ENCODE measurements at places on chromosomes 5 and 9. TPM values are rescaled to one million over a fixed set of nuclear protein-coding genes. Genes with fewer than 3 reads are reported as not detected.

CARTPT gene
- total RNA-seq, result not detected

ZFP2 gene
- total RNA-seq, result 0.27 TPM

FOXD4L3 gene
- not detected for total RNA-seq

SFXN1 gene
- 298 TPM for total RNA-seq

ANKRD31 gene
- 0.33 TPM for total RNA-seq

STING1 gene
- 344 TPM for total RNA-seq

ZNF879 gene
- 2.4 TPM for total RNA-seq

SLC36A3 gene
- total RNA-seq, result not detected

PCDHB13 gene
- not detected for total RNA-seq

NR6A1 gene
- total RNA-seq, result 0.83 TPM

DCAF12 gene
- 32.5 TPM for total RNA-seq

SHISAL2B gene
- not detected for total RNA-seq

GRCh38 chr5:82276800-82277612, 1.1 kb downstream of the RPS23 start:
- H3K4me1 ChIP-seq, result peaks cover 59% of the 10 kb centered on the region
- H3K36me3 ChIP-seq, result peaks cover 54% of the 10 kb centered on the region
- no peak for DNase-seq
- peak overlapping the region; percentile 86 for H3K4me3 ChIP-seq

DNA sequence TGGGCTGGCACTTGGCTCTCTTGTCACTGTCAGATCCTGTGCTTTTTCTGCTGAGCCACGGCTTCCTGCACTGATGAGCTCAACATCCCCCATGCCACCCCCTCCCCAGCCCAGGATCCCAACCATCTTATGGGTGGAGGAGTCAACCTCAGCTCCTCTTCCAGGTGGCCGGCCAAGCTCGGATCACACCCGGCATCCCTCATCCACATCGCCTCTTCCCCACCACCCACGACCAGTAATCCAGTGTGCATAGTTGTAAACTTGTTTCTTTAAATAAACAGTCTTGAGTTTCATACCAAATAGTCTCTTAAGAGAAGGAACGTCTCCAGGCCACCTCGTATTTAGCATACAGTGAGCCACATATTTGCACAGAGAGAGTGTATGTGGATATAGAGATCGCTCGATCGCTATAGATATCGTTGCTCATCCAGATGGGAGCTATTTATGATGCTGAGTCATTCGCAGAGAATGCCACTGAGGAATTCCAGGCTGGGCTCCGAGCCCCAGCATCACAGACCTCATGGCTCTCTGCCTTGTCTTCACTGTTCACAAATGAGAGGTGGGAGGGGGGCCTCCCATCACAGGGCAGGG, 61.8 kb upstream of the CPLX2 start:
- H3K36me3 ChIP-seq, result no peaks in the 10 kb centered on the region
- peaks cover 33% of the 10 kb centered on the region for H3K27me3 ChIP-seq
- H3K4me3 ChIP-seq, result no peak overlapping the region
- no peak for DNase-seq
- H3K4me1 ChIP-seq, result no peaks in the 10 kb centered on the region

- no peak for DNase-seq
- H3K27ac ChIP-seq, result no peak overlapping the region
- H3K27me3 ChIP-seq, result no peaks in the 10 kb centered on the region
- H3K4me3 ChIP-seq, result no peak overlapping the region
- no peaks in the 10 kb centered on the region for H3K36me3 ChIP-seq
- no peaks in the 10 kb centered on the region for H3K4me1 ChIP-seq
Measured at GRCh38 chr5:122368510-122369251, 56.6 kb downstream of the SNCAIP start.

- H3K27me3 ChIP-seq, result no peaks in the 10 kb centered on the region
- no peak for DNase-seq
- H3K27ac ChIP-seq, result no peak overlapping the region
- no peaks in the 10 kb centered on the region for H3K4me1 ChIP-seq
- H3K36me3 ChIP-seq, result no peaks in the 10 kb centered on the region
Measured at GRCh38 chr5:133446440-133446839, 165.9 kb downstream of the FSTL4 start.

DNA sequence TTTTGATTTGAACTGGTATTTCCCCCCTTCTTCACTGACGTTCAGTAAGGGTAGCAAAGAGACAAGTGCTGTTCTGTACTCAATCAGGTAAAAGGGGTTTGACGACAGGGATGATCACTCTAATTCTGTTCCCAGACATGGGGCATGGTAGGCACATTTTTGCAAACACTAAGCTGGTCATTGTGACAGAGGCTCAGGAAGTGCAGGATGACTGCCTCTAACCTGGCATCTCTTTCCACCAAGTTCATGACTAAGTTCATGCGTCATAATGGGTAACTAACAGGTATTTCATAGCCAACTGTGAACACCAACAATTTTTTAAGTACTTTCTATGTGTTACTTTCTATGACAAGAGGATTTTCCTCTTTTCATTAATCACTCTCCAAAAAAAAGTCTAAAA, 166.5 kb downstream of the MAPKAP1 start:
- no peak overlapping the region for H3K27ac ChIP-seq
- peaks cover 2% of the 10 kb centered on the region for H3K4me1 ChIP-seq
- no peak for DNase-seq

DNA sequence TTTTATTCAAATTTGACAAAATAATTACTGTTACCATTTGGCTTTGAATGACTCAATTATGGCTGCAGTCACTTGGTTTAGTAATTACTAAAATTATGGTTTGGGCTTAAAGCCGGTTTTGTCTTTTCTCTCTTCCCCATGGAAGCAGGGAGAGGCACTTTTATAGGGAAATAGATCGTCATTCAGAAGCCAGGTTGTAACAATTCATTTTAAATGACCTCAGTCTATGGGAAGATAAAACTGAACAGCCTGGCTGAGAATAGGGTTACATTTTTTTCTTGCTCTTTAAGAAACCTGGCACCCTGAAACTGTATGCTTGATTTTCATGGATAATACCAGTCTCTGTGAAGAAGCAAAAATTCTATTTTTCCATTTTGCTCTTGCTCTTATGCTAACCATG, 169.8 kb downstream of the SMC2 start:
- H3K27me3 ChIP-seq, result no peaks in the 10 kb centered on the region
- no peak for DNase-seq
- no peaks in the 10 kb centered on the region for H3K4me1 ChIP-seq
- H3K36me3 ChIP-seq, result no peaks in the 10 kb centered on the region

GRCh38 chr5:64834611-64835010, 65.9 kb downstream of the CWC27 start:
- H3K27ac ChIP-seq, result no peak overlapping the region
- DNase-seq, result no peak
- no peak overlapping the region for H3K4me3 ChIP-seq
- H3K36me3 ChIP-seq, result peaks cover 16% of the 10 kb centered on the region
- no peaks in the 10 kb centered on the region for H3K4me1 ChIP-seq

- no peaks in the 10 kb centered on the region for H3K36me3 ChIP-seq
- no peak overlapping the region for H3K4me3 ChIP-seq
- no peak for DNase-seq
- peaks cover 5% of the 10 kb centered on the region for H3K27me3 ChIP-seq
- H3K27ac ChIP-seq, result no peak overlapping the region
- no peaks in the 10 kb centered on the region for H3K4me1 ChIP-seq
Measured at GRCh38 chr5:137221943-137222342, 277.2 kb downstream of the SPOCK1 start.

DNA sequence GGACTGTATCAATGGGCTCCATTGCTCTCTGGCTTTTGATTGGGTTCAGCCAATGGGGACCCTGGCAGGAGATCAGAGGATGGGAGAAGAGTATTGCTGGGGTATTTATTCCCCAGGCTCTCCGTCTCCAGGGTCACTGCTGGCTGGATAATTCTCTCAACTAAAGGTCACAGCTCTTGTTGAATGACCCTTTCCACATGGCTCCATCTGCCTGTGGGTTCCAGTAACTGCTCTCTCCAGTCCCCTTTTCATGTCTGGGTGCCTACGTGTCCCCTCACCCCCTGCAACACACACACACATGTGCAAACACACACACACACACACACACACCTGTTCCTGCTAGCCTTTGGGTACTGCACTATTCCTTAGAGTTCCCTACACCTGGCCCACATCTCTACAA, 53.9 kb upstream of the RIC1 start:
- H3K27ac ChIP-seq, result no peak overlapping the region
- H3K4me1 ChIP-seq, result peaks cover 23% of the 10 kb centered on the region
- H3K27me3 ChIP-seq, result no peaks in the 10 kb centered on the region
- no peak overlapping the region for H3K4me3 ChIP-seq
- no peak for DNase-seq

GRCh38 chr9:122348288-122348777, 22.5 kb upstream of the PTGS1 start:
- no peak overlapping the region for H3K4me3 ChIP-seq
- no peaks in the 10 kb centered on the region for H3K36me3 ChIP-seq
- H3K4me1 ChIP-seq, result peaks cover 4% of the 10 kb centered on the region

- H3K4me1 ChIP-seq, result peaks cover 20% of the 10 kb centered on the region
- no peak overlapping the region for H3K27ac ChIP-seq
- no peaks in the 10 kb centered on the region for H3K27me3 ChIP-seq
- DNase-seq, result peak; percentile 86
Measured at GRCh38 chr9:100598641-100599145, 20.8 kb downstream of the CAVIN4 start.

DNA sequence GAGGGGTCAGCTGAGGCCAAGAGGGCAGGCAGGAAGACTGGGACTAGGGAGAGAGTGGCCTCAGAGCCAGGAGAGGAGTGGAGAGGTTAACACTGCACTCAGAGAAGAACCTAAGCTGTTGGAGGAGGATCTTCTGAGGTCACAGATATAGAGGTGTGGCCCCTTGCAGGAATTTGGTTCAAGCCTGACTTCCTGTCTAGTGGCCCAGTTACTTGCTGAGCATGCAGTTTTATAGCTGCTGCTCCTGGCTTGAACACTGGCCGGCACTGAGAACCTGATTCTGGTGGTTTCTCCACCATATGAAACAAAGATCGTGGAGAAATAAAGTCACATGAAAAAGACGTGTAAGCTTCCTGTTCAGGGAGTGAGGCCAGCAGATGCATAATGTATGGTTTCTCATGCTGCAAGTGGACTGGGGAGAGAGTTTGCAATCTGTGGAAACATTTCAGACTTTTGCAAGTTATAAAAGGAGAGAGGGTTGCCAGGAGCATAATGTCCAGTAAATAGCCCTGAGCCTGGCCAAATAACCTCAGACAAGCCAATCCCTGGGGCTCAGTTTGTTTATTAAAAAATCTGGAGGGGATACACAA, 82.6 kb downstream of the GALNT10 start:
- no peaks in the 10 kb centered on the region for H3K36me3 ChIP-seq
- peaks cover 35% of the 10 kb centered on the region for H3K4me1 ChIP-seq
- H3K4me3 ChIP-seq, result no peak overlapping the region
- no peak overlapping the region for H3K27ac ChIP-seq
- no peaks in the 10 kb centered on the region for H3K27me3 ChIP-seq

GRCh38 chr9:127396808-127397645, at the start of gene SLC2A8:
TSS of gene SLC2A8 (plus strand) at chr9:127397169. CDS start at chr9:127397231, 62 bp downstream.
- peak; percentile 97 for DNase-seq
- peaks cover 16% of the 10 kb centered on the region for H3K4me1 ChIP-seq
- H3K27me3 ChIP-seq, result peaks cover 57% of the 10 kb centered on the region
- H3K4me3 ChIP-seq, result peak within 1 kb of the TSS; percentile 60

- DNase-seq, result no peak
- H3K4me1 ChIP-seq, result peaks cover 37% of the 10 kb centered on the region
- no peak overlapping the region for H3K4me3 ChIP-seq
- no peaks in the 10 kb centered on the region for H3K36me3 ChIP-seq
- H3K27ac ChIP-seq, result no peak overlapping the region
Measured at GRCh38 chr9:99073985-99074901, 30.7 kb upstream of the TGFBR1 start.

GRCh38 chr5:160064417-160064810, 54.8 kb downstream of the PWWP2A start:
- H3K27ac ChIP-seq, result no peak overlapping the region
- no peak for DNase-seq
- H3K36me3 ChIP-seq, result peaks cover 13% of the 10 kb centered on the region

- no peak overlapping the region for H3K4me3 ChIP-seq
- no peaks in the 10 kb centered on the region for H3K36me3 ChIP-seq
- no peaks in the 10 kb centered on the region for H3K27me3 ChIP-seq
- no peaks in the 10 kb centered on the region for H3K4me1 ChIP-seq
- no peak overlapping the region for H3K27ac ChIP-seq
Measured at GRCh38 chr9:14131356-14132088, 182.4 kb downstream of the NFIB start.

- no peak overlapping the region for H3K27ac ChIP-seq
- H3K36me3 ChIP-seq, result no peaks in the 10 kb centered on the region
- H3K4me3 ChIP-seq, result no peak overlapping the region
- H3K27me3 ChIP-seq, result no peaks in the 10 kb centered on the region
Measured at GRCh38 chr5:17243287-17244063, 26.0 kb downstream of the BASP1 start.

DNA sequence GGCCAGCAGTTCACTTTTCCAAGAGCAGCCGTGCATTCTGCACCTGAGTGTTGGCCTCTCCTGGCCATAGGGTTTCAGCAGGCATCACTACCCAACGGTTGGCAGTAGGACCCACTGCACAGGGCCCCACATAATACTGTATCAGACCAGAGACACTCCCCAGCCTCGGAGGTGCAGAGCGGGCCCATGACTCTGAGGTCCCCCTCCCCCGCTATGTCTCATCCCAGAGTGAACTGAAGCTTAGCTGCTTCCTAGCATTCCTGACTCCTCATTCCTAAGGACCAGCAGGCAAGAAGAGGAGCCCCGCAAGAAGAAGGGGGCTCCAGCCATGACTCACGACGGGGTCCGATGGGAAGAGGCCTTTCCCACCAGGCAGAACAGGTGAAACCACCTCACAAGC, 67.2 kb downstream of the CAMSAP1 start:
- no peak overlapping the region for H3K4me3 ChIP-seq
- H3K27ac ChIP-seq, result no peak overlapping the region
- no peak for DNase-seq
- H3K36me3 ChIP-seq, result peaks cover 16% of the 10 kb centered on the region

DNA sequence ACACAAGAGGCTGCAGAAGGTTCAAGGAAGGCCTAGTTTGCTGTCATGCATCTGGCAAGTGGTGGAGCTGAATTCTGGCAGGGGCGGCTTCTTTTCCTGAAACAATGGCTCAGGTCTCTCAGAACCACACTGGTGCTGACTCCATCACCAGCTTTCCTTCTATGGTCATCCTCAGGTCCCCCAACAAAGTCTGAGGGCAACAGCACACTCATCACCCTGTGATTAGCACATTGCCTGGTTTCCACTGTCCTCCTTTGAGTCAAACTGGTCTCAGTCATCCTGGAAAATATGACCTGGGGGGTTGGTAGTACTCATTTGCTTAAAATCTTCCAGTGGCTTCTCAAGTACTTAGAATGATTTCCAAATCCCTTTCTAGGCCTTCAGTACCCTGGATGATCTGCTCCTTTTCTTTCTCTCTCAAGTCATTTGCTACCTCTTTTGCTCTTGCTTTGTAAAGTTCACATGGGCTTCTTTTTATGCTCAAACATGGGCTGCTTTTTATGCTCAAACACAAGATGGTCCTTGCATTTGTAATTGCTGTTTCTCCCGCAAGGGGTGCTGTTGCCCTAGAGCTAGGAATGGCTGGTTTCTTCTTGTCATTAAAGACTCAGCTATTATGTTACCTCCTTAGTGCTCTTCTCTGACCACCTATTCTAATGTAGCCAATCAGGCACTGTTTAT, 144.9 kb downstream of the ALDH1A1 start:
- no peaks in the 10 kb centered on the region for H3K27me3 ChIP-seq
- DNase-seq, result no peak
- H3K4me3 ChIP-seq, result no peak overlapping the region
- no peaks in the 10 kb centered on the region for H3K36me3 ChIP-seq
- H3K27ac ChIP-seq, result no peak overlapping the region
- H3K4me1 ChIP-seq, result no peaks in the 10 kb centered on the region
